Neural crest cell (in vitro differentiated cells): ENCODE measurements at places on chromosomes 1 and 21. TPM values are rescaled to one million over a fixed set of nuclear protein-coding genes. Genes with fewer than 3 reads are reported as not detected.

GRCh38 chr1:57093122-57093521 is 127.3 kb upstream of the C8B start:
- no peaks in the 10 kb centered on the region for H3K36me3 ChIP-seq
- DNase-seq, result no peak
- H3K27me3 ChIP-seq, result no peaks in the 10 kb centered on the region
- H3K27ac ChIP-seq, result no peak overlapping the region

- no peaks in the 10 kb centered on the region for H3K4me1 ChIP-seq
- H3K27me3 ChIP-seq, result peaks cover 26% of the 10 kb centered on the region
- H3K36me3 ChIP-seq, result no peaks in the 10 kb centered on the region
These were observed 53.2 kb downstream of the RNF187 start for GRCh38 chr1:228540161-228540917.

- H3K4me3 ChIP-seq, result peak overlapping the region; percentile 88
- DNase-seq, result peak; percentile 34
- H3K27me3 ChIP-seq, result peaks cover 17% of the 10 kb centered on the region
- no peaks in the 10 kb centered on the region for H3K36me3 ChIP-seq
- peaks cover 30% of the 10 kb centered on the region for H3K4me1 ChIP-seq
These were observed 6.8 kb downstream of the JMJD4 start for GRCh38 chr1:227728059-227728891.

- peaks cover 3% of the 10 kb centered on the region for H3K36me3 ChIP-seq
- no peak for DNase-seq
- peaks cover 6% of the 10 kb centered on the region for H3K27me3 ChIP-seq
- no peak overlapping the region for H3K4me3 ChIP-seq
These were observed 2.2 kb upstream of the KRTAP10-4 start for GRCh38 chr21:44571296-44571695.

PLOD1 gene
- 58.7 and 62.6 TPM in 2 replicates for total RNA-seq

ZBTB7B gene
- 5.9 and 6.9 TPM in 2 replicates for total RNA-seq
